ENCODE measurements at places on chromosomes 13 and 19.

DNA sequence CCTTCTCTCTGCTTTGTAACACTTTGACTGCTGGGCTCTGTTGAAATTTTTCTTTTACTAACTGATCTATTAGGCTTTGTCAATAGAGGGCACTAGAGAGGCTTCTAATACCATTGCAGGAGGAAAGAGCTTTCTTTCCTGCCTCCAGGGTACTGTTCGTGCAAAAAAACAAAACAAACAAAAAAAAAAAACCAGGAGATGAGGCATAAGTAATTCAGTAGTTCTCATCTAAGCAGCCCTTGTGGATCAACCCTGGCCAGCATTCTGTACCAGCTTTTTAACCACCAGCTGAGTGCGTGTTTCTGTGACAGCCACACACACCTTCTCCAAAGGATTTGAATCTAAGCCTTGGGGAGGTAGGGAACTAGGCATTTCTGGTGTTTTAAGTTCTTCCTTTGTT is 1707.6 kb upstream of the SLC10A2 start:
- no peak for ATAC-seq

DNA sequence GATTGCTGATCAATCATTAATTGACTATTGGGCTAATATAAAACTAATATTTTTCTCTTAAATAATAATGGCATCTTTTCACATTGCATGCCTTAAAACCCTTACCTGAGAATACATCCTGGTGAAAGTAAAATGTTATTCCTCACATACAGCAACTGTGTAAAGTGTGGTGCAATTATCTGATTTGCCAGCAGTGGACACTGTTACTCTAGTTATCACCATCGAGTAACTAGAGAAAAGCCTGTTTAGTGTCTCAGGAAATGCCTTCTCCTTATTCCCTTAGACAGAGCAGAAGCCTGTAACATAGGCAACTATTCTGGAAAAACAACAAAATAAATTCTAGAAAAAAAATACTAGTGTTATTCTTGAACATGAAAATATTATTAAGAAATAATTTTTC is 459.8 kb downstream of the FGF14 start:
- ATAC-seq = no peak

- no peak for ATAC-seq
These were observed 19.1 kb downstream of the WDR88 start for GRCh38 chr19:33150852-33151518.

DNA sequence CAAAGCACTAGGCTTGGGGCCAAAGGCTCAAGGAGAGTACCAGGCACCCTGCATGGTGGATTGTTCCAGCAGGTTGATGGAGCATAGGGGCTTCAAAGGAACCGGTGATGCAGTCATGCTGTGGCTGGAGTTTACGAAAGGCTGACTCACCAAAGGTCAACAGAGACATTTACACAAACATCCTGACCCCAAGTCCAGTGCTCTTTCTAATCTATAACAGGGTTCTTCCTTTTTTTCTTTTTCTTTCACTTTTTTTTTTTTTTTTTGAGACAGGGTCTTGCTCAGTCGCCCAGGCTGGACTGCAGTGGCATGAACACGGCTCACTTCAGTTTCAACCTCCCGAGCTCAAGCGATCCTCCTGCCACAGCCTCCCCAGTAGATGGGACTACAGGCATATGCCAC is 35.6 kb upstream of the TPTE2 start:
- ATAC-seq = no peak

DNA sequence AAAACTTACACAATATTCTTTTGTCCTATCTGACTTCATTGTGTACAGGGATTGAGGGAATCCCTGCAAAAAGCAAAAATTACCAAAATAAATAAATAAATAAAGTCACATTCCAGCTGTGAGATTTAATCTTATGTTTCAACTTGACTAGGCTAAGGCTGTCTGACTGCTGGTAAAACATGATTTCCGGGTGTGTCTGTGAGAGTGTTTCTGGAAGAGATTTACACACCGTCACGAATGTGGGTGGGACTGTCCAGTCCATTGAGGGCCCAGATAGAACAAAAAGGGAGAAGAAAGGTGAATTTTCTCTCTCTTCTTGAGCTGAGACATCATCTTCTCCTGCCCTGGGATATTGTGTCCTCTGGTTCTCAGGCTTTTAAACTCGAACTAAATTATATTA is 166.1 kb downstream of the LIG4 start:
- ATAC-seq = no peak

GRCh38 chr19:9674663-9675357 is at the start of gene ZNF562:
Gene ZNF562, minus strand, starts transcription at chr19:9675100. Its CDS starts 14,356 bp downstream, at chr19:9660744.
- ATAC-seq = peak; percentile 70

DNA sequence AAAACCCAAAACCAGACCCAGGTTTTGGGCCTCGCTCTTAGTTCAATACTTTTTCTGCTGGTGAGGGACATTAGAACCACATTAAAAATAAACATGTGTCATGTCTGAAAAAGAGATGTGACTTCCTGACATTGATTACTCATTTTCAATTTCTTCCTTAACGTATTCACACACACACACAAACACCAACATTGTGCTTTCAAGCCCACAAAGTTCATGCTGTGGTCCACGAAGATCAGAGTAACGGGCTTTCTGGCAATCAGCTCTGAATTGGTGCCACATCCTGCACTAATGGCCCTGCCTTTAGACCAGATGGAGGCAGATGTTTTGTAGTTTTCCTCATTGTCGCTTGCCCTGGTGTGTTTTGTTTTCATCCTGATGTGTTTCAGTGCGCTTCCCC is 47.9 kb upstream of the POMP start:
- no peak for ATAC-seq

DNA sequence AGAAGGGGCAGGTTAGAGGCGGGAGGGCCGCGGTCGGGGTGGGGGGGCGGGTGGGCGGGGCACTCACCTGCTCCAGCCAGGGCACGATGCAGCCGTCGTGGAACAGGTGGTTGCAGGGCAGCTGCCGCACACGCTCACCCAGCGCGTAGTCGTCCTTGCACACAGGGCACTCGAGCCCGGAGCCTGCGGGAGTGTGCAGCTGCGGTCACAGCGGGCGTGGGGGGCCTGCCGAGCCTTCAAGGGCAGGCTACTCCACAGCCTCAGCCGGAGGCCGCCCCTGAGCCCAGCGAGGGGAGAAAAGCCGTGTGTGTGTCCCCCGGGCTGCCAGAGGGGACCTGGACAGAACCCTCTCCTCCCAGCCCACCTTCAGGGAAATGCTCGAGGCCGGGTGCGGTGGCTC is 8.6 kb downstream of the FGF22 start:
- no peak for ATAC-seq

- peak; percentile 79 for ATAC-seq
These were observed 60.6 kb upstream of the SERP2 start for GRCh38 chr13:44312834-44313551.

- no peak for ATAC-seq
These were observed 985 bp upstream of the EEF1AKMT1 start for GRCh38 chr13:20774746-20775145.

GRCh38 chr19:34254698-34255432 is 511 bp downstream of the GARRE1 start:
- ATAC-seq = peak; percentile 50

DNA sequence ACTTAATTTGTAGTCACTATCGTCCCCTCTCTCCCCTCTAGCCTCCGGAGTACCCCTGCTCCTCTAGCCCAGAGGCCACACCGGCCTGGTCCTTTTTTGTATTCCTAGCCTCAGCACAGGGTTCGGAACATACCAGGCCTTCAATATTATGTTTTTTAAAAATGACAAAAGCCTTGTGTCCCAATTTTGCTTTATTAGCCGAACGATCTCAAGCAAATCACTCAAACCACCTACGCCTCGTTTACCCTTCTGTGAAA is 463 bp upstream of the POMP start:
- ATAC-seq = no peak

DNA sequence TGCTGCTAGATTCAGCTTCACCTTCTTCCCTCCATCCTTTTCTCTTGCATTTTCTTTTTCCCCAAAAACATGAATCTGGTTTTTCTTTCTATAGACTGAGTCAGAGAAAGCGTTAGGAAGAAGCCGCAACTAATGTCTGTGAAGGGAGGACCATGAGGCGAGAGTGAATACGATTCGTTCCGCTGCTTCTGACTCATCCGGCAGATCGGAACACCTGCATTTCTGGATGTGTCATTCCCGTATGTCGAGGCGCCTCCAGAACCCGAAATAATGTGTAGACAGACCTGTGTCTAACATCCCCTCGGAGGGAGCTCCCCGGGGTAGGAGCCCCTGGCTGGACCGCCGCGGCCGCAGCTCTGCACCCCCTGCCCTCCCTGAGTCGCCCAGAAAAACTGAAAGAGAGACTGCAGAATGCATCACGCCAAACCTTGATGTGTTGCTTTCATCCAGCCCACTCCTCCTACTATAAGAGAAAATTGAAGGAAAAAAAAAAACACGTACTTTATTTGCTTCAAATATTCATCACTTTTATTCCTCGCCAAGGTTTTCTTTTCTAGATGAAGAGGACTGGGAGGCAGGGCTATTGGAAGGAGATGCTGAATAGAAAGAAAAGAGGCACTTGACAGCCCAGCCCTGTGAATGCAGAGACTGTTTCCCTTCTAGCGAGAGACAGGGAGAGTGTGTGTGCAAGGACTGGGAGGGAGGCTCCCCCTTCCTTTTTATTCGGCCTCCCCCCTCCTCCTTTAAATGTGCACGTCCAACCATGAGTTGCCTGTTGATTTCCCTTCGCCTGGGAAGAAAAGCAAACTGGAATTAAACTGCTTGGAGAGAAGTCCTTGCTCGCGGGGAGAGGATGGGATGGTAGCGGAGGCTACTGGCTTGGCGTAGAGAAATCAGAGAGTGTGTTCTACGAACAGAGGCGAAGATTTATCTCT is 616 bp upstream of the PCDH17 start:
- peak; percentile 39 for ATAC-seq

DNA sequence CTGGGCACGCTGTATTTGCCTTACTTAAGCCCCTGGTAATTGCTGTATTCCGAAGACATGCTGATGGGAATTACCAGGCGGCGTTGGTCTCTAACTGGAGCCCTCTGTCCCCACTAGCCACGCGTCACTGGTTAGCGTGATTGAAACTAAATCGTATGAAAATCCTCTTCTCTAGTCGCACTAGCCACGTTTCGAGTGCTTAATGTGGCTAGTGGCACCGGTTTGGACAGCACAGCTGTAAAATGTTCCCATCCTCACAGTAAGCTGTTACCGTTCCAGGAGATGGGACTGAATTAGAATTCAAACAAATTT is 676 bp downstream of the BRCA2 start:
- ATAC-seq = peak; percentile 10

GRCh38 chr13:76991432-76991795 is 467 bp upstream of the CLN5 start:
- ATAC-seq = peak; percentile 83

DNA sequence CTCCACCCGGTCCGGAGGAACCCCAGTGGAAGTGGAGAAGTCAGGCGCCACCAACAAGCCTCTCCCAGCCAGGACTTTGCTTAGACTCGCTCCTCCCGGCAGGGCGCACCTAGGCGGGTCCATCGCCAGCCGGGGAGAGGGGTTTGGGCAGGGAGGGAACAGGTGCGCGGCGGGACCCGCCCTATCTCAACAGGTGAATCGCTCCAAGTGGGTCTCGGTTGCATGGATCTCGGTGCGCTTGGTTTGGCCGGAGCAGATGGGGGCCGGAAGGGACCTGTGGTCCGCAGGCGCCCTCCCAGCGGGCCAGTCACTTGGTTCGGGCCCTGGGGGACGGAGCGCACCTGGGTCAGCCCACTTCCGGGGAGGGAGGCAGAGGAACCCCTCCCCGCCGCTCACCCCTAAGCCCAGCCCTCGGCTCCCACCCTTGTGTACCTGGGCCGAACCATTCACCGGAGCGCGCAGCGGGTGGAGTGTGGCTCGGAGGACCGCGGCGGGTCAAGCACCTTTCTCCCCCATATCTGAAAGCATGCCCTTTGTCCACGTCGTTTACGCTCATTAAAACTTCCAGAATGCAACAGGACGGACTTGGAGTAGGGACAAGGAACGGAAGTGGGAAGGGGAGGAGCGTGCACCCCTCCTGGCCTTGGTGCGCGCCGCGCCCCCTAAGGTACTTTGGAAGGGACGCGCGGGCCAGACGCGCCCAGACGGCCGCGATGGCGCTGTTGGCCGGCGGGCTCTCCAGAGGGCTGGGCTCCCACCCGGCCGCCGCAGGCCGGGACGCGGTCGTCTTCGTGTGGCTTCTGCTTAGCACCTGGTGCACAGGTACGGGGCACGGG is at the start of gene LSR:
Gene LSR (plus strand): TSS at position 693 of the 836 bp plus-strand sequence. CDS start 21 bp downstream, at position 714.
- ATAC-seq = peak; percentile 92

DNA sequence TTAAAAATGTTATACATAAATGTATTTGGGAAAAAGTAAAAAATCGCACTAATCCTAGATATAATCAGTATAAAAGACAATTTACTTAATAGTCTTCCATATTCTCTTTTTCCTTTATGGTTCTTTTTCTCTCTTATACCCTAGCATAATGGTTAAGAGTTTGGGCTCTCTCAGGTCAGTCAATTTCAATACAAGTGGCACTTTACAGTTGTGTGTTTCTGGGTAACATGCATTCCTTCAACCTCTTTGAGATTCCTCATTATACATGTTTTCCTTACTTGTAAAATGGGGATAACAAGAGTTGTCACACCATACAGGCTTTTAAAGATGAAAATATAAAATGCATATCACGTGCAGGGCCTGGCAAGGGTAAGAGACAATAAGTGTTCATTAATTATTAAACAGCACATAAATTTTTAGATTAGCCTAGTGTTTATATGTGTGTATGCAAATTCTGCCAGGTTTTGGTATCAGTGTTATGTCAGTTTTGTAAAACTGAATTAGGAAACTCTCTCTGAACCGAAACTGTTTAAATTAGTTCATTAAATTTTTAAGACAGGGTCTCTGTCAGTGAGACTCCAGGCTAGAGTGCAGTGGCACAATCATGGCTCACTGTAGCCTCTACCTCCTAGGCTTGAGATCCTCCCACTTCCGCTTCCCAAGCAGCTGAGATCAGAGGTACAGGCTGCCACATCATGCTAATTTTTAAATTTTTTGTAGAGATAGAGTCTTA is 49.8 kb downstream of the ELF1 start:
- ATAC-seq = peak; percentile 74

GRCh38 chr13:43487461-43487860 is 299.3 kb downstream of the ENOX1 start:
- no peak for ATAC-seq

- ATAC-seq = peak; percentile 44
These were observed 47.1 kb downstream of the TGDS start for GRCh38 chr13:94548821-94549231.

DNA sequence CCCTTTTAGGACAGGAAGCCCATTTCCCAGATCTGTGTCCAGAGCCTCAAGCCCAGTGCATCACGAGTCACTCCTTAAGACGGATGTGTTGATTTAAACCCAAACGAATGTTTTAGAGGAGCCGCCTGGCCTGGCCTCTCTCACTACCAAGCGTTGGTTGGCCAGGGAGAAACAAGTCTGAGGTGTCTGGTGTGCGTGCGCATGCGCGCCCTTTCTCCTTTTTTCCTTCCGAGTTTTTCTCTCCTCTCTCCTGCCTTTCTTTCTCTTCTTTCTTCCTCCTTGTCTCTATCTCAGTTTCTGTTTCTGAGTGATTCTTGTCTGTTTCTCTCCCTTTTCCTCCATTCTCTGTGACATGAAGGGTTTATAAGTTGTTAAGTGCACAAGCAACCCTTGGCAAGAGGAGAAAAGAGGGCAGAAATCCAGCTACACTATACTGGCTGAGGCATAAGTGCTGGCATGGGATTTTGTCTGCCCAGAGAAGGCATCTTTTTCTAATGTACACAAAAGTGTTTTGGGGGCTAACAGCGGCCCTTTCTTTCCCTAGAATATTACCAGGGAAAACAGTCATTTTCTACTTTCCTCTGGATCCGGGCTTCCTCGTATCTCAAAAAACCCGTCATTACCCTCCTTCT is 170.5 kb downstream of the DNAJC15 start:
- no peak for ATAC-seq
